GM23248 (cell line): ENCODE measurements at places on chromosomes 12 and 14. TPM values are rescaled to one million over a fixed set of nuclear protein-coding genes. Genes with fewer than 3 reads are reported as not detected.

DNA sequence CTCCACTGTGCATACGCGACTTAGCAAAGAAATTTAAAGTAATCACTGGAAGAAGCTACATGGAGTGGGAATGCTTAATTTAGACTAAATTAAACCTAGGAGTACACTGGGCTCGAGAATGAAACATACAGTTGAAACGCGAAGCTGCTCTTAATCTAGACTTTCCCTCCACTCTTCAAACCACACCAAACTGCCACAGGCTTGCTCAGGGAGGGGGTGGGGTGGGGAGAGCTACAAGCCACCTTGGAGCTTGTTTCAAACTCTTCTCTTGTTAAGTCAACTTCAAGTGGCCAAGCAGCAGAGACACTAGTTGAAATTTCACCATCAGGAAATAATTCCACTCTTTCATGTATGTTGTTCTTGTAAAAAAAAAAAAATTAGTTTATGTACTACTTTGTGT, 69.9 kb downstream of the SLC38A1 start:
- no peak for DNase-seq

GRCh38 chr12:46499226-46499625, 126.7 kb upstream of the SLC38A2 start:
- no peak for DNase-seq

- DNase-seq = no peak
Measured at GRCh38 chr14:99324291-99324690, 52.3 kb upstream of the BCL11B start.

DNA sequence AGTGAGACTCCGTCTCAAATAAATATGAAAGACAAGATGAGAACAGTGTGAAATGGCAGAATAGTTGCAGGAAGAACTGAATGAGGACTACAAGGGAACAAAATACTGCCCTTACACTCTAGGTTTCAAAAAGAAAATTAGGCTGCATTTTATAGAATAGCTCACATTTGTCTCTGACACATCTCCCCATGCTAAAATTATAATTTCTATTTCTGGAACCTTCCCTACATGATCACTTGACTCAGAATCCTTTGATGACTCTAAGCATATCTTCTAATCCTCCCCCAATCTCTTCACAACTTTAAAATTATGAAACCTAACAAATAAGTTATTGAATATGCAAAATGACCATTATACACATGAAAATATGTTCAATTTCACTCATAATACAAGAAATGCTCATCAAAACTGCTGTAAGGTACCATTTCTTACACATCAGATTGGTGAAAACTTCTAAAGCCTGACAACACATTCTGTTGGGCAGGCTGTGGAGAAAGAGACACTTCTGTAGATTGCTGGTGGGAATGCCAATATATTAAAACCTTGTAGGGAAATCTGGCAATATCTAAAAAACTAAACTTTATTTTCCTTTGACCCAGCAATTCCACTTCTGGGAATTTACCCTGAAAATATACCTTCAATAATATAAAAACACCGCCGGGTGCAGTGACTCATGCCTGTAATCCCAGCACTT, 4.3 kb upstream of the HIGD1C start:
- DNase-seq = peak; percentile 3

DNA sequence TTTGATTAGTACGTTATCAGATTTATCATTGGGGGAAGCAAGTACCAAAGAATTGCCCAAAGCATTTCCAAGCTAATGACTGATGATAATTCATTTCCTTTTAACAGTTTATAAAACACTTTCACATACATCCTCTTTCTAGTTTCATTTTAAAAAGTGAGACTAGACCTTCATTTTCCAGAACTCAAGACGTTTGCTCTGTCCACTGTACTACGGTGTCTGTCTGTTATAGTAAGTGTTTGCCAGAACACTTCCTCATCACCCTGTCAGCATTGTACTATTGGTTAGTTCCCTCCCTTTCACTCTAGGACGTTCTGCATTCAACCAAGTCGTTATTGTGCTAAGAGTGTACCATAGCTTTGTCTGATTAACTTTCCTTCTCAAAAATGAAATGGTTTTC, 81.7 kb upstream of the TMEM263 start:
- DNase-seq = no peak

GRCh38 chr14:87170179-87170578, 822.8 kb downstream of the GALC start:
- DNase-seq = no peak

Gene CRIP1
- polyA plus RNA-seq = 32.7 and 37.7 TPM in 2 replicates

Gene TMEM229B
- polyA plus RNA-seq = 0.43 and 0.48 TPM in 2 replicates

Gene TAS2R42
- polyA plus RNA-seq = not detected in 2 replicates

Gene PLA2G1B
- not detected in 2 replicates for polyA plus RNA-seq

Gene STON2
- 0.14 TPM in 1 of 2 replicates, not detected in the other for polyA plus RNA-seq

Gene DPY19L2
- polyA plus RNA-seq = 0.15 and 0.31 TPM in 2 replicates

Gene OTUB2
- 1.3 and 1.6 TPM in 2 replicates for polyA plus RNA-seq
